Stimulated activated CD4-positive, alpha-beta T cell treated with anti-CD3 and anti-CD28 coated beads, Interleukin-4, amount 100 ng/mL, for 1 hour (primary cell): ENCODE measurements at places on chromosomes 6 and 20.

- no peak for DNase-seq
These were observed 46.1 kb upstream of the JAG1 start for GRCh38 chr20:10719740-10720385.

DNA sequence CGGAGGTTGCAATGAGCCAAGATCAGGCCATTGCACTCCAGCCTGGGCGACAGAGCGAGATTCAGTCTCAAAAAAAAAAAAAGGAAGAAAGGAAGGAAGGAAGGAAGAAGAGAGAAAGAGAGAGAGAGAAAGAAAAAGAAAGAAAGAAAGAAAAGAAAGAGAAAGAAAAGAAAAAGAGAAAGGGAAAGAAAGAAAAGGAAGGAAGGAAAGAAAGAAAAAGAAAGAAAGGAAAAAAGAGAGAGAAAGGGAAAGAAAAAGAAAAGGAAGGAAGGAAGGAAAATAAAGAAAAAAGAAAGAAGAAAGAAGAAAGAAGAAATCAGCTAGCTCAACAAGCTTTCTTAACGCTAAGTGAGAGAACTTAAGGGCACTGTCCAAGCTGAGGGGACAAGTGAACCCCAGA is 7.6 kb upstream of the MATN4 start:
- DNase-seq: no peak

DNA sequence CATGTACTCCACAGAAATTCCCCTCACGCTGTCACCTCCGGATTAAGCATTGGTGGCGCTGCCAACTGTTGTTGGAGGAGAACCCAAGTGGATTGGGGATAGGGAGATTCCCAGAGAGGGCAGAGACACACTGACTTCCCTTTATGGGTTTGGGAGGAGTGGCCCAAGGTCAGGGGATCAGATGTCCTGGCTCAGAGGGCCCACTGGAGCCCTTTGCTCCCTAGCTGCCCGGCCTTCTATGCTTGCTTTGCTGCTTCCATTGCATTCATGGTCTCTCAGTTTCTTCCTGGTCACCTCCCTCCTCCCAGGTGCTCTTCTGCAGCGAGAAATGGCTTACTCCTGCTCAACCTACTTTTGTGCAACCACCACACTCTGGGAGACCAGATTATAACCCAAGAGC is 14.3 kb downstream of the CUL9 start:
- DNase-seq: no peak

- no peak for DNase-seq
These were observed 44.2 kb upstream of the TCF21 start for GRCh38 chr6:133844709-133845108.

GRCh38 chr6:72624557-72625160 is 2.8 kb downstream of the KCNQ5 start:
- DNase-seq: no peak

DNA sequence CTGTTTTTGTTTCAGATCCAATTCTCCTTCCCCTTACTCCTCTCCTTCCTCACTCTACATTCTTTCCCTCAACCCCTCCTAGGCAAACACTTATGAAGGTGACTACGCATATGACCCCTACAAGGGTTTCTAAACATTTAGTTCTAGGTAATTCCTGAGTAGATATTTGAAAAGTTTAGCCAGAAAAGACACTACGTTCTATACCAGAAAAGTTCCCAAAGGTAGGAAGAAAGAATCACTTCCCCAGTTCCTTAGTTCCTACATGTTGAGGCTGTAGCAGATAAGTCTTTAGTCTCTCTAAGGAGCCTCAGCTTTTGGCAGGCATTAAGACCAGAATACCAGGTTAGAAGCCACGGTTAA is 11.6 kb downstream of the POU3F2 start:
- no peak for DNase-seq

- no peak for DNase-seq
These were observed 41.5 kb upstream of the KCNQ5 start for GRCh38 chr6:72580281-72580940.

DNA sequence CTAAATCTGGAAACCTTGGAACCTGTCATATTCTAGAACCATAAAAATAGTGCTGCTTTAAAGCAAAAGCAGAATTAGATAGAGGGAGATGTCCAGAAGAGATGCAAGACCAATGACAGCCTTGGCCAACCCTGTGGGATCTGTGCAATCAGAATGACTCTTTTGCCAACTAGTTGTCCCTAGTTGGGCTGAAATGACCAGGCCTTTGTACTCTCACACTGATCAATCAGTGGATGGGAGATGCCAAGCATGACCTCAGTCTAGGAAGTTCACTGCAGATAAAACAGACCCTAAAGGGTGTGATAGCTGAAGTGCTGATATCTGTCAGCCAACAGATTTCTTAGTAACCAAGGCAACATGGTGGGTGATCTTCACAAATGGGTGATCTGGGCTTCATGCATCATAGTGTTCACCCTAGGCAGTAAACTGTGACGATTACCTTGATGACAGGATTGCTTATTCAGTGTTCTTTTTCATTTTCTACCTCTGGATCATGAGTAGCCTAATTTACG is 52.1 kb downstream of the BCKDHB start:
- no peak for DNase-seq
